CD8-positive, alpha-beta T cell (primary cell): ENCODE measurements at places on chromosomes 4 and X.

GRCh38 chrX:49838374-49838773, 9.3 kb downstream of the PAGE4 start:
- no peak for DNase-seq

DNA sequence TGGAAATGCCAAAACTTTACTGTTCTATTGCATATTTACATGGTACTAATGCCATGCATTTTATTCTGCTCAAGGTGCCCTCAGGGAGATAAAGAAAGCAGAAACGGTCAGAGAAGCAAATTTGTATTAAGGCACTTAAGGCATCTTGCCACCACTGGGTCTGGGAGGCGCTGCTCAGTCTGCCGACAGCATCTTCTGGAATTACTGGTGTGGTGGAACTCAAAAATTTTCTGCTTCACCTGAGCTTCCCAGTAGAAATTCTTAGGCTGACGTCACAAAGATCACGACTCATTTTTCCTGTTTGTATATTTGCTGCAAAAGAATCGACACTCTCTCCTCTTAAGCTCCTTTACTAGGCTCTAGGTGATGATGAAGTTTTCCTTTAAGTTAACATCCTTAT, 3.0 kb downstream of the RASSF6 start:
- DNase-seq, result no peak

DNA sequence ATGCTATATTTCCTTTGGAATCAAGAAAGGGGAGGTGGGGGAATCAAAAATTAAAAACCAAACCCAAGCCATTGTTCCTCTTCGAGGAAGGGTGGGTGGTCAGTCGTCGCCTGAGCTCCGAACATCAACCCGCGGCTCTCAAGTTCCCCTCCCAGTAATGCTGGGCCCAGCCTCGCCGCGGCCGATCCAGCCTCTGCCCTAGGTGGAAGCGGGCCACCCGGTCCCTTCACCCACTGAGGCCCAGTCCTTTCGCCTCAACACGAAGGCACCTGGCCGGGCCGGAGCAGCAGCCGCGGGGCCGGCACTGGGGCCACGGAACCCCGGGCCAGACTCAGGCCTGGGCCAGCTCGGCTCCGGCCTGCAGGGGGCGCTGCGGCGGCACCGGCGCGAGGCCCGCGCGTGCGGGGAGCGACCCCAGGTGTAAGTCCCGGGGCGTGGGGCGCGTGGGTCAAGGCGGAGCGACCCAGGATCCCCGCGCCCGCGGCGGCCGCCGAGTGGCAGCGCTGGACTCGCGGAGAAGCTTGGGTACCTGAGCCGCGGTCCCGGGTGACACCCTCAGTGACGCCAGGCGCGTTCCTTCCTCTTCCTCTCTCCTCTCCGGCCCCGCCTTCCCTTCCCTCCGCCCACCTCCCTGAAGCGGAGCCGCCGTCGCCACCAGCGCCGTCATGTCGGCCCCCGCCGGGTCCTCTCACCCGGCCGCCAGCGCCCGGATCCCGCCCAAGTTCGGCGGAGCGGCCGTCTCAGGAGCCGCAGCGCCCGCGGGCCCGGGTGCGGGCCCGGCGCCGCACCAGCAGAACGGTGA, at the start of gene SEC24B:
TSS of gene SEC24B (plus strand) at position 611 of the 802 bp plus-strand sequence. CDS start at position 666, 55 bp downstream.
- peak; percentile 78 for DNase-seq

GRCh38 chrX:97380200-97380599, 496.5 kb downstream of the RPA4 start:
- no peak for DNase-seq

GRCh38 chrX:19133784-19134183, 11.5 kb upstream of the ADGRG2 start:
- no peak for DNase-seq

DNA sequence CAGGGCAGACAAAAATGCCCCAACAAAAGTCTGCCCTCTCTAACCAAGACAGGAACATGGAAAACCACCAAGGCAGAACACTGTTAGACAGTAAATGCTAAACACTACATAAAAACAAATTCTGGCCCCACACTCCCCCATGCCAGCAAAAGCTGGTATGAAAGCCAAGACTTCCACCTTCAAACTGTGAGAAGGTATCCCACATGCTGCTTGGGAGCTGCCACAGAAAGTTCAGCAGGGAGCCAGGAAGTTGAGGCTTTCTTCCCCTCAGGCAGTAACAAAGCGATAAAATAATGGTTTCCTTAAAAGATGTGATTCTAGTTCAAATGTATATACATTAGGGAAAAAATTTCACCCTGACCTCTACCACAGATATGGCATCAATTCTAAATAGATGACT, 770.4 kb upstream of the NDST4 start:
- no peak for DNase-seq

DNA sequence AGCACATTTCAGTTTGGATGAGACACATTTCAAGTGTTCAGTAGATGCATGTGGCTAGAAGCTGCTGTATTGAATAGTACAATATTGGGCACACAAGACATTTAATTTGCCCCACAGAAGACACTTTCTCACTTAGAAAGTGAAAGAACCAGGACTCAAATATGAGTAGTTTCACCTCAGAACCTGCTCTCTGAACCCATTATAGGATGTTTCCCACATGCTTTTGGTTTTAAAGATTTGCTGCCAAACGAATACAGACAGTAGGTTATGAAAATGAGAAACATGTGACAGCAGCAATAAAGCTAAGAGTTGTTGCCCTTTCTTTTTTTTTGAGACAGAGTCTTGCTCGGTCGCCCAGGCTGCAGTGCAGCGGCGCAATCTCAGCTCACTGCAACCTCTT, 32.3 kb downstream of the C4orf54 start:
- no peak for DNase-seq

GRCh38 chrX:85828771-85829170, 218.6 kb downstream of the CHM start:
- DNase-seq, result no peak

GRCh38 chr4:3040452-3041191, 33.7 kb downstream of the HTT-AS start:
- no peak for DNase-seq

DNA sequence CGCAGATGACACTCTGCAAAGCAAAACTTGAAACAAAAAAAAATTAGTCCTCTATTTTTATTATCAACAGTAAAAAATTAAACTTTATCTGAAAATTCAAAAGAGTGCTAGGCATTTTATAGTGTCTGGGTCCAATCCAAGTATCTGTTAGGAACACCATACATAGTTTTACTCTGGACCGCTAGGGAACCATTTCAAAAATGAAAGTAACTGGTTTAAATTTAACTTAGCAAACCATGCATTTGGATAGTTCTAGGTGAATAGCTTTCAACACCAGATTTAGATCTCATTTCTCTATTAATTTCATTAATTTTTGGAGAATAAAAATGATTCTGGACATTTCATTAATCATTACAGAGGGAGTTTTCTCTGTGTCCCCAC, 1.2 kb downstream of the KLKB1 start:
- DNase-seq, result no peak

GRCh38 chr4:181536811-181537434, 706.3 kb upstream of the TENM3 start:
- DNase-seq, result no peak

DNA sequence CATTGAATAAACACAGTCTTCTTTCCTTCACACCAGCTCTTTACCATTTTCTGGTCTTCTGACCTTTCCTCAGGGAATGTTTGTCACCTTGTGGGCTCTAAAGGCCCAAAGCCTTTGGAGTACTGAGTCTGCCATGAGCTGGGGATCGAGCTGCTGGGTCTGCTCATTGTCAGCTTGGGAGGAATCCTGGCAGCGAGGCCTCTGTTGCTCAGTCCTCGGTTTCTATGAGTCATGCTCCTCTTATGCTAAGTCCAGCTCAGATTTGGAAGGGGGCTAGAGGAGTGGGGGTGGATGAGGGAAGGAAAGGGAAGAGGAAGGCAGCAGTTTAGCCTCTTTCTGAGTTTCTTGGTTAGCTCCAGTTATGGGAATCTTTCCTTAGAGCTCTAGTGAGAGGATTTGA, 31.1 kb downstream of the NHSL2 start:
- no peak for DNase-seq

- no peak for DNase-seq
Observed at GRCh38 chr4:118284169-118284568, 68.6 kb downstream of the PRSS12 start.

- no peak for DNase-seq
Observed at GRCh38 chrX:129116676-129117470, 406.4 kb downstream of the SMARCA1 start.

DNA sequence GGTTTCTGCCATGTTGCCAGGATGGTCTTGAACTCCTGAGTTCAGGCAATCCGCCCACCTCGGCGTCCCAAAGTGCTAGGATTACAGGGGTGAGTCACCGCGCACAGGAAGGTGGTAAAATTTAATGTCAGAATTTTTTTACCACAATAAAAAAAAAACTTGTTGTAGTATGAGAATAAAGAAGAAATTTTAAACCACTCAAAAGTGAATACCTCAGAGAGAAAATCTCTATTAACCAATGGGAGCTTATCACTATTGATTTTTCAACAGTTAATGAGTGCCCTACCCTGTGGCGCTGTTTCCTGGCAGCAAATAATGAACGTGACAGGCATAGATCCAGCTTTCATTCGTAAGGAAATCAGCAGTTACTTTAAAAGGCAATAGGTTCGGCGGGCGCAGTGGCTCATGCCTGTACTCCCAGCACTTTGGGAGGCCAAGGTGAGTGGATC, 32.7 kb upstream of the SLC25A4 start:
- no peak for DNase-seq

DNA sequence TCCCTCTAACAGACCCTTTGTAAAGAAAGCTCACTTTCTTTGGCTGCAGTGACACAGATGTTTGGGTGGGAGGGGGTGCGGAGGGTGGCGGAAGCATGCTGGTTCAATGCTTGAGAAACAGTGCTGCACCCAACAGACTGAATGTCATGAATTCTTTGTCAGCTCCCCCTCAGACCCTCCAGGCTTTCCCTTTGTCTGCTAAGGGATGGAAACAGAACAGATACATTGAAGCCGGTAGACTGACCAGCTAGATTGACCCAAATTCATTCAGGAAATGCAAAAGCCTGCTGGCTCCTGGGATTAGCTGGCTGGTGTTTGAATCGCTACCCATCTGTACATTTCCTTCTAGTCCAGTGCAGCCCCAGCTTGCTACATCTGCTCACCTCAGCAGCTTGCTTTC, 90.8 kb upstream of the PAK3 start:
- no peak for DNase-seq

DNA sequence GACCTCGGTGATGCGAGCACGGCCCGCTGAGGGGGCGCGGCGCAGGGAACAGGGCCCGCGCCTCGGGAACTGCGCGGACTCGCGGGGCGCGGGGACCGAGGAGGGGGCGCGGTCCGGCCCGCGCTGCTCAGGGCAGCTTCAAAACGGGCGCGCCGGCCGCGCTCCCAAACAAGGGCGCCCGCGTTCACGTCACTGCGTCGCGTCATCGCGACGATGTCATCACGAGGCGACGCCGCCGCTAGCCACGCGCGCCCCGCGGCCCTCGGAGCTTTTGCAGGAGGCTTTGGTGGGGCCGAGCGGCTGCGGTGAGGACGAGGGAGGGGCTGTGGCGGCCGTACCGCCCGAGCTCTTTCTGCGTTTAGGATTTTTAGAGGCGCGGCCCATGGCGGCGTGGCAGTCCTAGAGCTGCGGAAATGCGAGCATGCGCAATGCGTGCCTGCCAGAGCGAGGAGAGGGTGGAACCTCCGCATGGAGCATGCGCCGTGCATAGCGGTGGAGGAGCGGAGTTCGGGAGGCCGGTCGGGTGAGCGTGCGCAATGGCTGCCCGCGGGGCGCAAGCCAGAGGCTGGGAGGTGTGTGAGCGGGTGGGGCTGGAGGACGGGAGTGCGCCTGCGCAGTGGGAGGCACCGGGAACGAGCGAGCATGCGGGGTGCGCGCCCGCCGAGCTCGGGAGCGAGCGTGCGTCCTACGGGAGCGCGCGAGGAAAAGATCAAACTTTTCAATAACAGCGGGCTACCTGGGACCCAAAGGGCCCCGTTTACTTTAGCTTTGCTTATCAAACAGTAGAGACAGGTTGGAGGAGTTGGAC, at the start of gene PPP2R3B:
TSS of gene PPP2R3B (minus strand) at position 140 of the 808 bp plus-strand sequence. CDS start 216 bp downstream, outside the sequence.
- DNase-seq, result peak; percentile 99

DNA sequence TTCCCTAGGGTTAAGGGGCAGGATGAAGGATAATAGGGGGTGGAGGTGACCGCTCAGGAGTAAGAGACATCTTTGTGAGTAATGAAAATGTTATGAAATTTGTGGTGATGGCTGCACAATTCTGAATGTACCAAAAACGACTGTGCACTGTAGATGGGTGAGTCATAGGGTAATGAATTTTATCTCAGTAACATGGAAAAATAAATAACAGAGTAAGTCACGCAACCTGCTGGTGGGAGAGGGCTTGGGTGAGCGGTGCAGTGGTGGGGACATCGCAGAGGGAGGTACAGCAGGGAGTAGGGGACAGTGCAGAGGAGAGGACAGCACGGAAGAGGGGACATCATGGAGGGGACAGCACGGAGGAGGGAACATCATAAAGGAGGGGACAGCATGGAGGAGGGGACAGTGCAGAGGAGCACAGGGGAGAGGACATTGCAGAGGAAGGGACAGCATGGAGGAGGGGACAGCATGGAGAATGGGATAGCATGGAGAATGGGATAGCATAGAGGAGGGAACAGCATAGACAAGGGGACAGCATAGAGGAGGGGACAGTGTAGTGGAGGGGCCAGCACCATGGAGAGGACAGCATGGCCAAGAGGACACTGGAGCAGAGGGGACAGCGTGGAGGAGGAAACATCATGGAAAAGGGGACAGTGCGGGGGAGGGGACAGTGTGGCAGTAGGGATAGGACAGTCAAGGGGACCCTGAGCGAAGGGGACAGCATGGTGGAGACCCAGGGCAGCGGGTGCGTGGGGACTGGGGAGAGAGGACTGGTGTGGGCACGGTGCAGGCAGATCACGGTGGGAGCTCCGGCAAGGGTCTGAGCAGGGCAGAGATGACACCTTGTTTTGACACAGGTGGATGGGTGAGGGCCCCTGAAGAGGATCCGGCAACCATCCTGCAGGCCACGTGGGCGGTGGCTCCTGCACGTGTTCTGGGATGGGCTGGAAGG, 68.5 kb upstream of the MXD4 start:
- DNase-seq, result no peak

DNA sequence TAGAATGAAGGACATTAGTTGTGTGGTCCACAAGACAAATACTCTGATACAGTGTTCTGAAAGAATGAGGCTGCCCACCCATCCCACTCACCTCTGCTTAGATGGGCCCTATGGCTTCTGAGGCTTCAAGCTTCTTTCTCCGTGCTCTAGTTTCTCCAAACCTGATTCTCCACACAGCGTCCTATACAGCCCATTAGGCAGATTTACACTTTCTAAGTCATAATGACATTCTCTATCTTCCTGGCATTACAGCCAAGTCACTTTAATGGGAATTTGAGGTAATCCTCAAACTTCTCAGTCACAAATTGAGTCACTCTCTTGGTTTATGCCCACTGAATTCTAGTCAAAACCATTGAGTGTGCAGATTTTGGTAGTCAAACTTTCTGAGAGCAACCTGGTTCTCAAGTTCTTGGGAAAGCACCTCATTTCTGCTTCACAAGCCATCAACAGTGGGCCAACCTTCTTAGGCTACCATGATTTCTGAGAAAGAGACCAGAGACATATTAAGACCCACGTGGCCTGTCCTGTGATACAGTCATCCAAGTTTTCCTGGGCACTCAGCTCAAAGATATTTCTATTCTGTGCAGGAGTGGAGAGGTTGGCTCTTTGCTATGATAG, 6.2 kb upstream of the SETD7 start:
- DNase-seq, result no peak
